ENCODE measurements at places on chromosomes 1 and 21. TPM values are rescaled to one million over a fixed set of nuclear protein-coding genes. Genes with fewer than 3 reads are reported as not detected.

DNA sequence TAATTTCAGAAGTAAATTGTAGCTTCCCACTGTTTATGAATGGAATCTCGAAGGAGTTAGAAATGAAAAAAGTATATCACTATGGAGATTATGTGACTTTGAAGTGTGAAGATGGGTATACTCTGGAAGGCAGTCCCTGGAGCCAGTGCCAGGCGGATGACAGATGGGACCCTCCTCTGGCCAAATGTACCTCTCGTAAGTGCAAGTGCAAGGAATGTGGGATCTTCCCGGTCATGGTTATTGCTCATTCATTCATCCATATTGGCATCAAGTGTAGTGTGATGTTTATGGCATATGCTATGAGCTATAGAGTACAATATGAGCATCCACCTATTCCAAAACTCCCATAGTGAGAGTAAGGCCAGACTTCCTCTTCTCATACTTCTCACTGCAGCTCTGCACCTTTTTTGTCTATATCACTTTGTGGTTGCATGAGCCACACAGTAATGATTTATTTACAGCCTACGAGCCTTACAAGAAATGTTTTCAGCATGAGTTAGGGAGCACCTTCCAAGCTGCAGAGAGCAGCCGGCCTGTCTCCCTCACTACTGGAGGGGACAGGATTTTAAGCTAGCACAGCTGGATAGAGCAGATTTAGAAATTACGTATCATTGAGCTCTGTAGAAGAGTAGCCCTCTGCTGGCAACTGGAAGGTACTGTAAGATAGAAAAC lies 24.9 kb upstream of the CR1L start:
- no peaks in the 10 kb centered on the region for H3K36me3 ChIP-seq
- H3K27me3 ChIP-seq: no peaks in the 10 kb centered on the region
- H3K27ac ChIP-seq: no peak overlapping the region
- H3K4me3 ChIP-seq: no peak overlapping the region

Gene TFF1
- total RNA-seq: not detected

DNA sequence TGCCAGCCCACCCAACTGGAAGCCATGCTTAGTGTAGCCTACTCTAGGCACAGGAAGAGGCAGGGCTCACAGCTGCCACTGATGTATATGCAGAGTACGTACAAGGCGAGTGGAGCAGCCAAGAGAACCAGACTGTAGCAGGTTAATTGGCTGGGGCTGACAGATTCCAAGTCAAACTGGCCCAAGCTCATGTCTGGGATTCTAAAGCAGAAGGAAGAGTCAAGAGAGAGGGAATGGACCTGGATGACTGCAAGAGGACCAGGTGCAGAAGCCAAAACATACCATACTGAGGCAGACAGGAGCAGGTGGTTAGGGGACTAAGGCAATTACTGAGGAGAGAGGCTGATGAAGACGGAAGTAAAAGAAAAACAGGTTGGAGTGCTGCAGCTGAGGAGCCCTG lies 51.3 kb upstream of the LRRN2 start:
- H3K4me3 ChIP-seq: no peak overlapping the region
- no peaks in the 10 kb centered on the region for H3K36me3 ChIP-seq
- no peak overlapping the region for H3K27ac ChIP-seq
- no peaks in the 10 kb centered on the region for H3K4me1 ChIP-seq
- no peak for DNase-seq
- H3K27me3 ChIP-seq: no peaks in the 10 kb centered on the region

DNA sequence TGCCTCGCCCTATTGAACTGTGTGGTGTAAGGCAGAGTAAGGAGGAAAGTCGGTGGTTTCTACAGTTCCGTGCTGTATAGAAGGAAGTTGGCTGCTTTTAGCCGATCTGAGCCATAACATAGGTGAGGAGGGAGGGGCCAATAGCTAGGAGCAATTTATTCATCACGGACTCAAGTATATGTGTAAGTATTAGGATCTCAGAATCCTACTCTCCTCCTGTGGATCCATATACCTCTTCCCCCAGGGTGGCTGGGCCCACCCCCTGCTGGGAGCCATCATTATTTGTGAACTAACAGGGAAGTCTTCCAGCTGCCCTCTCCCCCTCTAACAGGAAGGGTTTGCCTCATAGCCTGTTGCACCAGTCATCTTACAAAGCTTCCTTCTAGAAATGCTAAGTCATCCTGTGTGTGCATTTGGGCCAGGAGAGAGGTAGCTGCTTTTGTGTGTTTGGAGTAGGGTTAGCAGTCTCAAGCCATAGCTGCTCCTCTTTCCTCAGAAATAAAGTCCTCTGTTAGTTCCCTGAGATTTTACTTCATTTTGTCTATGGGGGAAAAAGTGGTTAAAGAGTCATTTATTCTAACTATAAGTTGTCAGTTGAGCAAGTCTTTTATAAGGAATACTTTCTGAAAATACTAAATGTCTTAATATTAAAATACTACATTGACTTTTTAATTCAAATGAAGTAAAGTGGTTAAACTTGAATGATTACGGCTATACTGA lies 14.9 kb upstream of the CENPS start:
- no peaks in the 10 kb centered on the region for H3K27me3 ChIP-seq
- H3K4me1 ChIP-seq: no peaks in the 10 kb centered on the region
- peaks cover 97% of the 10 kb centered on the region for H3K36me3 ChIP-seq
- no peak overlapping the region for H3K4me3 ChIP-seq
- peak overlapping the region; percentile 14 for H3K27ac ChIP-seq

Gene TIAM1
- 45.5 TPM for total RNA-seq

DNA sequence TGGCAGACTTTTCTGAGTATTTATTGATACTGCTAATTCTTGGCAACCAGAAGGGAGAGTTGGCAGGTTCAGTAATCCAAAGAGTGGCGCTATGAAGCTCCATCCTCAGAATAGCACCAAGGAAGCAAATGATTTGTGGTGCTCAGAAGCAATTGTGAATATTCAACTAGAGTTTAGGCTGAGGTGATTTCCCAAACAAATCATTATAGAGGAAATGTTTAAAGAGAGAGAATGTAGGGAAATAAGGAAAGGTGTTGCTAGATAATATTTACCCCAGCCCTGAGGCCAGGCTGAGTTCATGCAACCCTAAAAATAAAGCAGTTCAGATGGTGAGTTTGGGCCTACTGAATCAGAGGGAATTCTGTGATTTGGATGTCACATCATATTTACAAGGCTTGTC lies 363.4 kb upstream of the PLXNA2 start:
- no peak overlapping the region for H3K4me3 ChIP-seq
- no peaks in the 10 kb centered on the region for H3K4me1 ChIP-seq
- H3K36me3 ChIP-seq: no peaks in the 10 kb centered on the region
- H3K27me3 ChIP-seq: no peaks in the 10 kb centered on the region
- H3K27ac ChIP-seq: no peak overlapping the region

GRCh38 chr1:207001492-207002245 lies 30.9 kb downstream of the C1orf116 start:
- H3K27me3 ChIP-seq: no peaks in the 10 kb centered on the region
- H3K27ac ChIP-seq: peak overlapping the region; percentile 53
- H3K4me1 ChIP-seq: peaks cover 25% of the 10 kb centered on the region
- no peaks in the 10 kb centered on the region for H3K36me3 ChIP-seq

DNA sequence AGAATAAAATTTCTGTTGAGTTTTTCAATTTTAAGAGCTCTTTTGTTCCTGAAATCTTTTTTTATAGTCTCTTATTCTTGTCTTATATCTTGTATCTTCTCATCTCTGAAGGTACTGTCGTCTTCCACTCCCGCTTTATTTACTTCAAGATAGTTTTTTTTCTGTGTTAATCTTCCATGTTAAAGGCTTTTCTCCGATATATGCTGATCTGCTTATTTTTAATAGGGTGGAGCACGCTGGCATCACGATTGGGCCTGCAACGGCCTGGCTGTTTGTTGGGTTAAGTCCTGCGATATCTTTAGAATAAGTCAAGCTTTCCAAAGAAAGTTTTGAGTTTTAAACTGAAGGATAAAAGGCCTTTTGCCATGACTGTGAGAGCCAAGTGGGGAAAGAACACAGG lies 35.7 kb downstream of the MRPS6 start:
- H3K36me3 ChIP-seq: no peaks in the 10 kb centered on the region
- no peaks in the 10 kb centered on the region for H3K27me3 ChIP-seq
- H3K4me1 ChIP-seq: no peaks in the 10 kb centered on the region
- H3K4me3 ChIP-seq: no peak overlapping the region
- DNase-seq: no peak

DNA sequence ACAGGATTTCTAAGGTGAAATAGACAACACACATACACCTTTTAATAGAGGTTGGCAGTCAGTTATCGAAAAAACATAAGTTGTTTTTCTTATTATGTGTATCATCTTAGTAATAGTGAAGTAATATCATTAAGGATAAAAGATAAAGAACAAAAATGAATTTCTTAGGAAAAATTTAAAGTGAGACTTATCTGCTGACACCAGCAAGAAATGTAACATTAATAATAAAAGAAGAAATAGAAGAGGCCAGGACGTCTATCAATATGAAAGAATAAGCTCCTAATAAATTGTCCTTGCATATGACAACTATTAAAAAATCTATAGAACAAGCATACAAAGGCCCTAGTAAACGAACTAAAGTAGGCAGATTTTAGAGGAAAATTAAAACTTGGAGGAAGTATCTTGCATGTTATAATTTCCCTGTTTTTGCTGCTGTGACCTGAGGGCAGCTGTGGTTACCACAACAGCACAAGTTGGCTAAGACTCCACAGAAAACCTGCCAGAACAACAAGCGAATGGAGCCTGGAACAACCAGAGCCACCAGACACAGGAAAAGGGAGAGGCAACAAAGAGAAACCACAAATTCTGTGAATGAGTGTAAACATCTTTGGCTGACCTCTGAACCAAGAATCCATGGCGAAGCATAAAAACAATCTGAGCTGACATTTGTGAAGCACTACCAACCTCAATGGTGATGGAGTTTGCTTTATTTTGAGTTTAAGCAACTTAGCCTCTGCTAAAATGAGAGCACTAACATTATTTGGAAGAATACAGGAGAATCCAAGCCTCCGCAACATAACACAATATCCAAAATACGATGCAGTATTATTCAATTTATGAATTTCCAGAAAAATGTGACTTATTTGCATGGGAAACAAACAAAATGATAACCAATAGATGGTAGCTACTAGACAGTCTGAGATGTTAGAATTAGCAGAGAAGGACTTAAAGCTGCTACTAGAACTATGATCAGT lies 207.5 kb downstream of the KCNT2 start:
- no peaks in the 10 kb centered on the region for H3K36me3 ChIP-seq
- no peak for DNase-seq
- no peaks in the 10 kb centered on the region for H3K27me3 ChIP-seq
- H3K4me1 ChIP-seq: no peaks in the 10 kb centered on the region

Gene GSTM1
- total RNA-seq: not detected

Gene ZNF326
- total RNA-seq: 16.1 TPM

DNA sequence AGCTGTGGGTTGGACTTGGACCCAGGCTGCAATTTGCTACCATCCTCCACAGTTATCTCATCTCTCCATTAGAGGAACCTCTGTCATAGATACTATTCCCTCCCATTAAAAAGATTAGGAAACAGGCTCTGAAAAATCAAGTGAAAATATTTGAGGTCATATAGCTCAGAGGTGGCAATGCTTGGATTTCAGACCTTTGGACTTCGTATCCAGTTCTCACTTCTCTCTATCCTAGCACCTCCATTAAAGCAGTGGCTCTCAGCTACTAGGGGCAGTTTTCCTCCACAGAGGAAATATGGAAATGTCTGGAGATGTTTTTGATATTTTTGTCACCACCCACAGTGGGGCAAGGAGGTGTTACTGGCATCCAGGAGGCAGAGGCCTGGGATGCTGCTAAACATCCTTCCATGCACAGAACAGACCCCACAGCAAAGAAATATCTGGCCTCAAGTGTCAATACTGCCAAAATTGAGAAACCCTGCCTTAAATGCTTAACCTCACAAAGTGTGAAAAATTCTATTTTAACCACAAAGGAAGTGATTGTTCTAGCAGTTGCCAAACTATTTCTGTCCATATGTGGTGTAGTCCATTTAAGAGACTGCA lies 54.1 kb downstream of the C8A start:
- peaks cover 10% of the 10 kb centered on the region for H3K4me1 ChIP-seq
- H3K27ac ChIP-seq: no peak overlapping the region
- no peaks in the 10 kb centered on the region for H3K27me3 ChIP-seq
- H3K4me3 ChIP-seq: no peak overlapping the region

Gene CD1D
- total RNA-seq: 4.6 TPM

All from lower lobe of right lung (tissue), 2 donors.